ENCODE measurements at places on chromosomes 1 and 21.

DNA sequence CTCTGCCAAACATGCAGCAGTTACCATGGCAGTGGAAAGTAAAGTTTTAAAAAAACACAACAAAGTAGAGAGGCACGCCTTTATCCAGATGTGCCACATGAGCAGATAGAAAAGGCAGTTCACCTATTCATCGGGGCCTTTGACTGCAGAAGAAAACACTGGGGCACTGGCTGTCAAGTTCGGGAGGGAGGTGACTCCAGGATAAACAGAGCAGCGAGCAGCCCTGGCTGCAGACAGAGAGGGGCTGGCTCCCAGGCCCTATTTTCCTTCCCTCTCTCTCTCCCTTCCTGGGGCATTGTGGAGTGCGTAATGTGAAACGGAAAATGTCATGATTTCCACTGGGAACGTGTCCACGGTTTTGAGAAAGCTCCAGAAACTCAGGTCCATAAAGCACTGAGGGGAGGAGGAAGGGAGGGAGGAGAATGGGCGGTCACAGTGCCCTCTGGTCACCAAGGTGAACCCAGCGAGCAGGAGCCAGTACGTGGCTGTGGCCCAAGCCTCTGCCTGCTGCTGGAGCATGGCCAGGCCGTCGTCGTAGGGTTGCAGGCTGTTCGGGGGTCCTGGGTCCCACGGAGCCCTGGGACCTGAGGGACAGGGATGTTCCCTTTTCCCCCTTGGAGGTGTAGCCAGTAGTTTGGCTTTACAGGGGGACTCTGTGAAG lies 114.7 kb upstream of the IRF2BP2 start:
- no peak for DNase-seq

- no peak for DNase-seq
These were observed 54.6 kb downstream of the MATN1 start for GRCh38 chr1:30668546-30669327.

GRCh38 chr1:178619042-178619927 lies 105.8 kb upstream of the RALGPS2 start:
- DNase-seq, result no peak

- DNase-seq, result no peak
These were observed 578.8 kb downstream of the KCNT2 start for GRCh38 chr1:196029410-196029809.

- DNase-seq, result no peak
These were observed 163.1 kb upstream of the USP25 start for GRCh38 chr21:15566703-15567102.

Measured in DMS153 (cell line).